Endothelial cell (in vitro differentiated cells): ENCODE measurements at places on chromosomes 7 and 10. TPM values are rescaled to one million over a fixed set of nuclear protein-coding genes. Genes with fewer than 3 reads are reported as not detected.

- DNase-seq, result no peak
These were observed 261.9 kb upstream of the PPP2R2D start for GRCh38 chr10:131638880-131639278.

ZNF425 gene
- total RNA-seq, result 6.2 TPM

DNA sequence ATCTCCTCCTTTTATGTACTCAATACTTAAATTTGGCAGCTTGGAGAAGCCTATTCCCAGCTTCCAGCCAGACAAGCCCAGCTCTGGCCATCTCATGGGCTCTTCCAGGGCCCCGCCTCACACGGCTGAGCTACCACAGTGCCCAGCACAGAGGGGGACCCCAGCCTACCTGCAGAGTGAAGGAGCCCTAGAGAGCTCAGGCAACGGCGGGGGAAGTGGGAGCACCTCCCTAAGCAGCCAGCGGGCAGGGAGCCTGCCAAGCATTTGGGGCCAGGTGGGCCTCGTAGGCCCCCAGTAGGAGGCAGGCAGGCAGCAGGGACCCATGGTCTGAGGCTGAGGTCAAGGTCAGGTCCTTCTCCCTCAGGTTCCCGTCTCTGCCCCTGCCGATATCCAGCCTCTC, 29.1 kb upstream of the SMARCD3 start:
- DNase-seq, result no peak

- no peak for DNase-seq
These were observed 289.0 kb downstream of the PLXDC2 start for GRCh38 chr10:20105236-20105635.

- no peak for DNase-seq
These were observed 747.3 kb downstream of the LRMDA start for GRCh38 chr10:76178532-76179292.

SORBS1 gene
- 103 TPM for total RNA-seq

DNA sequence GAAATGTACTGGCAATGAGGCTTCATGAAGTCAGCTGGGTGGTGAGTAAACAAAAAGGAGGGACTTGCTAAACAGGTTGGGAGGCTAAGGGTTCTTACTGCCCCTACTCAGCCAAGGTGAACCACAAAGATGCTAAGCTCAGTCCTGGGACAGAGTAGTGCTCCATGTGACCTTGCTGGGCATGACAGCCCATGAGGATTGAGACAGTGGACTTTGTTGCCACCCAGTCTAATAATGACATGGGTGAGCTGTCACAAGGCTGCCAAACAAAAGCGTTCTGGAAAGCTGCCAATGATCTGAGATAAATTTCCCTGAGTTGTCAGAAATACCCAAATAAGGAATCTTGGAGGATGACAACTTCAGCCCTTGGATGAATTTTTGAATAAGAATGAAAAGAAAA, 75.2 kb downstream of the CLEC2L start:
- no peak for DNase-seq

DNA sequence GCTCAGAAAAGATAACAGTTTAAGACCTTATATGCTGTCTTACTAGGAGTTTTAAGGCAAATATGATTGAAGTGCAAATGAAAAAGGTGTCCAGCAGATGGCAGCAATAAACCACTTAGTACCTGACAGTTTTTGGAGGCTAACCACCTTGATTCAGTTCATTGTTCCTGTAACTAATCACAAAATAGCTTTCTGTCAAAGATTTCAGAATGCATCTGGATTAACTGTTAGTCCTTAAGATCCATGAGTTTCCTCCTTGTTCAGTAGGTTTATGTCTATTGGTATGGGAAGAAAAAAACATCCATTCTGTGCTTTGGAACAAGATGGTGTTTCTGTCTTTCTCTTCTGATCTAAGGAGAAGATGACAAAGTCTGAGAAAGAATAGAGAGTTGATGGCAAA, 46.6 kb downstream of the CCSER2 start:
- DNase-seq, result peak; percentile 54

DNA sequence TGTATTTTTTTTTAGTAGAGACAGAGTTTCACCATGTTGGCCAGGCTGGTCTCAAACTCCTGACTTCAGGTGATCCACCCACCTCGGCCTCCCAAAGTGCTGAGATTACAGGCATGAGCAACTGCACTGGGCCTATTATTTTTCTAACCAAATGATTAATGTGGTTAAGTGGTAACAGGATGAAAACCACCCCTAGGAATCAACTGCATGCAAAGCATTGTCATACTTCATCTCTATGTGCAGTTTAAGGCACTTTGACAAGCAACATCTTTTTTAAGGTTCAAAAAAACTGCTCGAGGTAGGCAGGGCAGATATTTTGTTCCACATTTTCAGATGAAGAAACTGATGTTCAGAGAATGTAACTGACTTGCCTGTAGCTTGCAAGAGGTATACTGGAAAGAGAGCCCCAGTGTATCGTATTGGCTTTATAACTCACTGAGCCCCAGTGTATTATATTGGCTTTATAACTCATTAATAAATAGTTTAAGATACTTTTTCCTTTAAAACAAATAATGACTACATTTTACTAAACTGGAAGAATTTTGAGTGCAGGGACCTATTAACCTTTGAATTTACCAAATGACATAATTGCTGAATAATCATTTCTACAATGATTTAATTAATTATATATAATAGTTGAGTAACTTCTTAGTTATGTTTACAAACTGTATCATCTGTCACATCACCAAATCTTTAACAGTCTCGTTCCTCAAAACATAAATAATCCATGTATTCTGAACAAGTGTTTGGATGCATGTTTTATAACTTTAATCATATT, 38.1 kb downstream of the RTKN2 start:
- DNase-seq, result no peak

DNA sequence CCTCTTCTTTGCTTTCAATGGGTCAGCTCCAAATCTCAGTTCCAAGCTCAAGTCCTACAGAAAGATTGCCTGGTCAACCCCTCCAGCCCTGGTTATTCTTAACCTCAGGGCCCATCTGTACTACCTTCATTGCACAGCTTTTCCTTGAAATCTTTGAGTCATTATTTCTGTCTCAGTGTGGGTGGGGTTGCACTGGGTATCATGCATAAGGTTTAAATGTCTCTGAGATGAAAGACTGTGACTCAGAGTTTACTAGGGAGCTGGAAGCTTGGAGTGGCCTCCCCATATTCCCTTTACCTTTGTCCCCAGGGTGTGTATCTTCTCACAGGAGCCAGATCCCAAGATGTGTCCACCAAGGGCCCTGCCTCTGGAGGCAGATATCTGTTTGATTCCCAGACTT, 3.3 kb upstream of the OR6V1 start:
- DNase-seq, result no peak

DNA sequence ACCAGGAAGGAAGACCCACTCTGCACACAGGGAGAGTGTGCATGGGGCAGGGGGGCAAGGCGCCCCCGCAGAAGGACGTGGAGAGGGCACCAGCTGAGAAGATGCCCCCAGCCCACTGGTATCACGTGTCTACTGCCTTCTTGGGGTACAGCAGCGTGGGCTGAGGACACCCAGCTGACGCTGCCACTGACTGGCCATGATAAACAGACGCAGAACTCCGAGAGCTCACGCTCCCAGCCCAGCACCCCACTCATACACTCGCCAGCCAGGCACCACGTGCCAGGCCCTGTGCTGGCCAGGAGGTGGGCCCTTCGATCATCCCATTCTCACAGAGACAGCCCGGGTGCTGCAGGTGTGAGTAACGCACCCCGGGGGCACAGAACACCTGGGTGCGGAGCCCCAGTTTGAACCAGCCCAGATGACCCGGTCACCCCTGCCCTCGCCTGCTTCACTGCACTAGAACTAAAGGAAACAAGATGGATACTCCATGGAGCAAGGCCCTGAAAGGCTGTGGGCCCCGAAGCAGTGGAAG, 199.8 kb downstream of the MAD1L1 start:
- DNase-seq, result no peak

DNA sequence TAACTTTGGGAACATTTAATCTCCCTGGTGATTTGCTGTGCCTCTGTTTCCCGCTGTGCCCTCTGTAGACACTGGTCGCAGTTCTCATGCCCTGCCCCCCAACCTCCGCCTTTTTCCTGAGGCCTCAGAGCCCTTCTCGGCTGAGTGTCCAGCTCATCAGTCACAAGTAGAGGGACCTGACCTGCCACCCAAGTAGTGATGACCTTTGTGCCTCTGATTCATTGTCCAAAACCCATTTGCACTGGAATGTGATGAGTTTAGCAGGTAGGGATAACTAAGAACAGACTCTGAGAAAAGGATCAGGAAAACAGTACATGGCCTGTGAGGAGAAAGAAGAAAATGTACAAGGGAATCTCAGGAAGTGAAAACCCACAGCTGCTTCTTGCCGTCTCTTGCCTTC, 58.8 kb downstream of the LANCL2 start:
- DNase-seq, result no peak

DNA sequence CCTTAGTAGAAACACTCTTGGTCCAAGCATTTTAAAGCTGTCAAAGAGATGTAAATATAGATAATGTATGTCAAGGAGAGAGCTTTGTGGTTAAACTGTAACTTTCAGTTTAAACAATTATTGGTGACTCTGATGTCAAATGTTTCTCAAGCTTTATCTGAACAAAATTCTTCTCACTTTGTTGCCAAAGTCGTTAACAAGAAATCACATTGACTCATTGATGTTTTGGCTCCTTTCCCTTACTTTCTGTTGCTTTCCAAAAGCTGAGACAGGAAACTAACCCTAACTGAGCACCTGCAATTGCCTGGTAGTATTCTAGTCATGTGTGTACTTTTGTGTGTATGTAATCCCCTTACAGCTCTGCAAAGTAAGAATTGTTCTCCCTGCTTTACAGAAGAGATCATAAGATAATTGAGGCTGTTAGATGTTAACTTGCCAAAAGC, 108.5 kb downstream of the CFTR start:
- DNase-seq, result no peak

GRCh38 chr7:43291789-43292188, 179.3 kb downstream of the HECW1 start:
- DNase-seq, result no peak

DNA sequence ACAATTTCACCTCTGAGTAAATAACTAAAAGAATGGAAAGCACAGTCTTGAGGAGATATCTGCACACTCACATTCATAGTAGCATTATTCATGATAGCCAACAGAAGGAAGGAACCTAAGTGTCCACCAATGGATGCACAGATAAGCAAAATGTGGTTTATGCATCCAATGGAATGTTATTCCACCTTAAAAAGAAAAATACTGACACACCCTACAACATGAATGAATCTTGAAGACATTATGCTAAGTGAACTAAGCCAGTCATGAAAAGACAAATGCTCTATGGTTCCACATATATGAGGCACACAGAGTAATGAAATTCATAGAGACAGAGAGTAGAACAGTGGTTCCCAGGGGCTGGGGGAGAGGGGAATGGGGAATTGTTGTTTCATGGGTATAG, 6.5 kb upstream of the CCSER2 start:
- DNase-seq, result no peak

GRCh38 chr10:3763035-3763456, 22.0 kb downstream of the KLF6 start:
- no peak for DNase-seq

- no peak for DNase-seq
These were observed 59.5 kb upstream of the C1QL3 start for GRCh38 chr10:16581202-16581601.

DNA sequence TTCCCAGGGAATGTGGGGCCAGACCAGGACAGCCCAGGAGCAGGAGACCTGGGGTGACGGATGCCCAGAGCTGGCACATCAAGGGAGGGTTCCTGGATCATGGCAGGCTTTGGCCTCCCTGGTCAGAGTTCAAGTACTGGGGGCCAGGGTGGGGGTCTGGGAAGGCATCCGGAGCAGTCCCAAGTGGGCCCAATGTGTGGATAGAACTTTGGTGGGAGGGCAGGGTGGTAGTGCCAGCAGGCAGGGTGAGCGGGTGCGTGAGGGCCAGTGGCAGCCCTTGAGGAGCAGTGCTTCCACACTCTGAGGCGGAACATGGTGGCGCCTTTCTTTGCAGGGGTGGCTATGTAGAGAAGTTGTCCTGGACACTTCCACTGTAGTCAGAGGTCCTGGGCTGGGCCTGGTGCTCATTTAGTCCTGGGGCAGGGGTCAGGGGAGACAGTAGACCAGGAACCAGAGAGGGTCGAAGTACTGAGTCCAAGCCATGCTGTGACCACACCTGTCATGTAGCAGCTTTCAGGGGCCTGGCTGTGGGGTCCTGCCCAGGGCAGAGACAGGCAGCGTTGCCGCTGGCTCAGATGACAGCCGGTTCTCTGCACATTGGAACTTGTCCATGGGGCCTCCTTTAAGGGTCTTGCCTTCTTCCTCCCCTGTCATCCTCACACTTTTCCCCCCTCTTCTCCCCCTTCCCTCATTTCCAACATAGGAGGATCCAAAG, 22.2 kb upstream of the CSGALNACT2 start:
- DNase-seq, result no peak

LIPN gene
- not detected for total RNA-seq

DNA sequence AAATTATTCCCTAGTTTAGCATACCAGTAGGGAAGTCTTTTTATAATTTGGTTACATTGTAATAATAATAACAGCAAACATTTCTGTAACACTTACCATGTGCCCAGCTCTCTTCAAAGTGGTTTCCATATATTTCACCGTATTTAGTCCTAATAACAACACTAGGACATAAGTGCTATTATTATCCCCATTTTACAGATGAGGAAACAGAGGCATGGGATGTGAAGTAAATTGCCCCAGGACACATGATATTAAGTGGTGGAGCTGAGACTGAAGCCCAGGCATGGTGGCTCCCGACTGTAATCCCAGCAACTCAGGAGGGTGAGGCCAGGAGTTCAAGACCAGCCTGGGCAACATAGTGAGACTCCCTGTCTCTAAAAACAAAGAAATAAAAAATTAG, 5.1 kb downstream of the PHYH start:
- no peak for DNase-seq

DNA sequence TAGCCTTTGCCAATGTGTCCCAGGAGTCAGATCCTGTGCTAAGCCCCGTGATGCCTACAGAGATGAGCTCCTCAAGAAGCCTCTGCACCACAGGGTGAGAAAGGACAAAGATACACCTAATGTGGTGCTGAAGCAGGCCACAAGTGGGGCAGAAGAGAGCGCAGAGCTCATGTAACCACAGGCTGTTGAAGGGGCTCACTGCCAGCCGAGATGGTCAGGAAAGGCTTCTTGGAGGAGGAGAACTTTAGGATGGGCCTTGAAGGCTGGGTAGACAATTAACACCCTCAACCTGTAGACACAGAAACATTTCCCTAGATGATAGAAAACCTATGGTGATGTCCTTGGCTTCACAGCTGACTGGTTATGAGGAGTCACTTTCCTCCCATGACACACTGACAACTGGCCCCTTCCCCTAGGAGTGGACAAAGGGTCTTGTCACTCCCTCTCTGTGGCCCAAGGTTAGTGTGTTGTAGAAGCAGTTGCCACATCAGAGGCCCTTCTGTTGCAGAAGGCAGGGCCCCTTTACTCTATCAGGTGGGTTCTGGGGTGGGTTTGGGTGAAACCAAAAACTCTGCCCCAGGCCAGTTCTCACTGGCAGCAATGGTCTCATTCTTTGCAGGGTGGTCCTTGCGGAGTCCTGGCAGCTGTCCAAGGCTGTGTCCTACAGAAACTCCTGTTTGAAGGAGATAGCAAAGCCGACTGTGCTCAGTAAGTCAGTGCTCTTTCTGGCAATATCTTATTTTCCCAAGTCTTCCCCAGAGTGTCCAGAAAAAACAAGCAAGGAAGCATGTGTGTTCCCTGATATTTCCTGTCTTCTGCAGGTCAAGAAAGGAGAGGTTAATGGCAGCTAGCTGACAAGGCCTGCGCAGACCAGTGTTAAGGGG, 69.2 kb downstream of the MINDY4 start:
- no peak for DNase-seq
